ENCODE measurements at places on chromosomes 4 and X.

DNA sequence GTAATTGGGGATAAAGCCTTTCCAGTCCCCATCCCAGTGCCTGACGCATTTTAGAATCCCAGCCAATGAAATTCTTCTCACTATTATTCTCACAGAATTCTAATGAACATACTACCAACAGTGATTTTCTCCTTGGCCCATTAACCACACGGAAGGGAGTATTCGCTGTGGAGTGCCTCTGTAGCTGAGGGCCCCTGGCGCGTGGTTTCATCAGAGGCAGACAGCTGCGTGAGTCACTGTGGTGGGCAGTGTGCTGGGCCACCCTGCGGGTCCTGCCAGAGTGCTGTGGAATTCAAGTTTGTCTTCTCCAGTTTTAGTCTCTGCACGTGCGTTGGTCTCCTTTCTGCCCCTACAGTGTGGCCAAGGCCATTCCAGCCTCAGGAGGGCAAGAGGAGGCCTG is 335.4 kb upstream of the FAT1 start:
- DNase-seq, result no peak

DNA sequence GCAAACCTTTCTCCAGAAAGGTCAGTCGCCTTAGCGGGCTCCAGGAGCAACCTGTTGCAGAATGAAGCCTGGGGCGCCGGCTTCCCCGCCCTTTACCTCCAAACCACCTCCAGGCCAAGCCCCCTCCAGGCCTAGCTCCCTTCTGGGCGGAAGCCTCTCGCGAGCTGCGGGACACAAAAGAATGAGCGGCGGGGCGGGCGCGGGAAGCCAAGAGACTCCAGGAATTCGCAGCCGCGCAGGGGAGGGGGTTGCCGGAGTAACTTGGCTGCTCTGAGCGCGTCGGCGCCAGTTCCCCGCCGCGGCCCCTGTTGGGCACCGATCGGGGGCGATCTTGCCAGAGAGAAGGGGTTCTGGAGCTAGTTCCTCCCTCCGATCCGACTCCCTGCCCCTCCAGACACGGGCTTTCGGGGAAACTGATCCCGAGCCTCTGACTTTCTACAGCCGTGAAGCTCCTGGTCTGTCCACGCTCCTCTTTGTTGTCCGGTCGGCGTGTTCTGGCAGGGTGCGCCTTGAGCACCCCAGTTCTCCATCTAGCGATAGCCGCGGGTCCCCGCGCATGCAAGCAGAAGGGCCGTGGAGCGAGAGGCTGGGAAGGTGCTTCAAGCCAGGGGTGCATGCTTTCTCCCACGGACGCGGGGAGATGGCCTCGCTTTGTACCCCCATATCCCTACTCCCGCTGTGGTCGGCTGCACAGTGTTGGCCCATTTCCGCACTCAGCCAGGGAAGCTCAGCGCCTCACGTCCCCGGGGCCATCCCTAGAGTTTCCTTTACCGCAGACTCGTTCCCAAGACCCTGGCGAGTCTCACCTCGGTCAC is 1.2 kb downstream of the PROM1 start:
- peak; percentile 81 for DNase-seq

GRCh38 chrX:71439896-71440295 is 73.7 kb downstream of the TAF1 start:
- no peak for DNase-seq

- DNase-seq, result no peak
Observed at GRCh38 chr4:76659103-76659490, 224.1 kb downstream of the SHROOM3 start.

DNA sequence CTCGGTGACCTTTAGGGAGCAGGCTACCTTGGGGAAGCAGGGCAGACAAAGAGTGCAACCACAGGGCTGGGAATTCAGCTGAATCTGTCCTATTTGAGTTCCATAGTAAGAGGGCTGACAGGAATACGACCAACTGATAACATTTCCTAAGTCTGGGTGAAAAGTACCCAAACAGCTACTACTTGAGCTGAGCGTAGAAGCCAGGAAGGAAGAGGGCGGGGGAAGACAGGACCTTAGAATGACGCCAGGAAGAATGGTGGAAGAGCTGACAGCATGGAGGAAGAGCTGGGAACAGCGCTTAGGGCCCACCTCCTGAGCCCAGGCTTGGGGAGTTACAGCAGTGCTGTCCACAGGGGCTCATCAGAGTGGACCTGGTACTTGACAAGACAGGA is 14.4 kb downstream of the MECP2 start:
- no peak for DNase-seq

DNA sequence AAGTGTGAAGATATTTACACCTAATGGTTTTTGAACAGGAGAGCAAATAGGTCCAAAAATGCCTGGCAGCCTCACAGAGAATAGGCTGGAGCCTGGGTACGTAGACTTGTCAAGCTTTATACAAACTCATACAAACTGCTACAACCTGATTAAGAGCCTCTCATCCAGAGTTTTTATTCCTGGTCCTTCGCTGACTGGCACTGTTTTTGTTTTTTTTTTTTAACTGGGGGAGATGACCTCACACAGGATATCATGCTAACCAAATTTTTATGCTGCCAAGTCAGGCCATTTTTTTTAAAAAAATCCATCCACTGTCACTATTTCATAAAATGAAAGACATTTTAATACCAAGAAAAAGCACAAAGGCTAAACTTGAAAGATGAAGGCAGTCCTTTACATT is 1.9 kb downstream of the FAM114A1 start:
- DNase-seq, result no peak

- no peak for DNase-seq
Observed at GRCh38 chrX:54794795-54795194, 3.3 kb downstream of the ITIH6 start.

- peak; percentile 23 for DNase-seq
Observed at GRCh38 chrX:101415180-101416145, 7.4 kb downstream of the HNRNPH2 start.

DNA sequence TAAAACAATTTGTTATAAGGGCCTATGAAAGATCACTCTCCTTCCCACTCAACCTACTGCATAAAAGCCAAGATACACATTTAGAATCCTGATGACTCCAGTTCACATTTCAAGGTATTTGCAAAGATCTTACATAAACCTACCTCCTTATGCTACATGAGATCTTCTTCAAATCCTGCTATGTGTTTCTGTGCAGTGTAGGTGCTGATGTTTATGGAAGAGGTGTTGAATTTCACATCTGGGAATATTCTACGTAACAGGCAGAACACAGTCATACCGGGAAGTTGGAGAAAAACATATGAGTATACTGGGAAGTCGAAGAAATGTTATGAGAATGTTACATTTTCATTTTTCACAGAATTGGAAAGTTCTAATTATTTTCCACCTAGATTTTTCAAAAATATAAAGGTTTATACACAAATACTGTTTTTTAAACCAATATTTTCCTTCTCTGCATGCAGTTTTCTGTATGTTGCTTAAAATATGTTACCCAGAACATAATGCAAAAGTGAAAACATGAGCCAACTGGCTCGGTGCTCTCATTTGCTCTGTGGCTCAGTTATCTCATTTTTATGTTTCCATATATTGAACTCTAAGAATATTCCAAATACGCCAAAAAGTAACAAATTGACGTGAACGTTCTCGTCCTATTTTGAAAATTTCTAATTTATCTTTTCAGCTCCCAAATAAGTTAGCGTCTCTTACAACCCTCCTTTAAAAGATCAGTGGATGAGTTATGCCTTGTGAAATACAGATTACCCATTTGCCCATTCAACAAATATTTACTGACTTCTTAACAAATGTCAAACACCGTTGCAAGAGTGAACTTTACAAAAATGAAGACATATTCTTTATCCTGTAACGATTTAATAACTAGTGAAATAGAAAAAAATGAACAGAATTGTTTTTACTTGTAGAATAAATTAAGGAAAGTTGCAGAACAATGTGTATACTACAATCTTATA is 899.3 kb downstream of the STIM2 start:
- DNase-seq, result no peak

- no peak for DNase-seq
Observed at GRCh38 chr4:87007528-87008446, 73.0 kb downstream of the AFF1 start.

GRCh38 chr4:21447301-21448054 is 501.1 kb downstream of the KCNIP4 start:
- no peak for DNase-seq
